ENCODE measurements at places on chromosomes 11 and 22.

- DNase-seq, result no peak
Observed at GRCh38 chr22:19638282-19639015, 75.9 kb upstream of the SEPTIN5 start.

DNA sequence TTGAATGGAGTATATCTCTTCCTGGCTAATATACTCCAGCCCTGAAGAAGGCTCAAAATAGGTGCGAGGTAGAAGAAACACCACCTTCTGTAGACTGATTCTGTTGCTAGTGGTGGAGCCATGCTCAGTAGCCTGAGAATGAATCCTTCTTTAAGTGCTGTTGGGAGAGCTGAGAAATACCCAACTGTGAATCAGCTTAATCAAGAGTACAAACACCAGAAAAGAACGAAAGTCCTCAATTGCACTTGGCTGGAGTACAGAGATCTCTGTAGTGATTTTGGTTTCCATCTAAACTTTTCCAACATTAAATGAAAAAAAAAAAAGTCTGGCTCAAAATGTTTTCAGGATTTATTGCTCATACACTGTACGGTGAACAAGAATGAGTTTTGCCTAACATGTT is 619.1 kb downstream of the METTL15 start:
- DNase-seq, result peak; percentile 17

- no peak for DNase-seq
Observed at GRCh38 chr11:282171-282570, 4.0 kb downstream of the NLRP6 start.

DNA sequence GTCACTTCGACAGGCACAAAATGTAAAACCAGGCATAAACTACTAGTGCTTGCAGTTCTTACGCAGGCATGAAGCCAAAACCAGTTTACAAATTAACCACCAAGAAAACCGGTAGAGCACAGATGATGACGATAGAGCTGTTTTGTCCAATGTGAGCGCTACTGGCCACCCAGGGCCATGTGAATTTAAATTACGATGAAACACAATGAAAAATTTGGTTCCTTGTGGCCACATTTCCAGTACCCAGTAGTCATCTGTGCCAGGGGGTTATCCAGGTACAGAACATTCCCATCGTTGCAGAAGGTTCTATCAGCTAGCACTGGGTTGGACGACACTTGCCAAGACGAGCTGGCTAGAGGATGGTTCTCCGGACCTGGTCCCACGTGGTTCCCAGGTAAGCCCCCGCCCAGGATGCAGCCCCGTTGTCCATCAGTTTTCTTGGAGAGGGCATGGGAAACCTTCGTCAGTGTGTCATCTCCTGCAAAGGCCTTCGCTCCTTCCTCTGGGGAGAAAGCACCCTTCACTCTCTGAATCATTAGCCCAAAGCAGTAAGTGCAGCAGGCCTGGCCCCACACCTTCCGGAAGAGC is 1.1 kb upstream of the CD81 start:
- DNase-seq, result no peak

- no peak for DNase-seq
Observed at GRCh38 chr22:46769191-46769675, 6.8 kb downstream of the TBC1D22A start.

Measured in choroid plexus epithelial cell (primary cell).